ENCODE measurements at places on chromosomes 1 and 21.

- DNase-seq, result no peak
Observed at GRCh38 chr1:50700214-50700613, 259.9 kb downstream of the FAF1 start.

DNA sequence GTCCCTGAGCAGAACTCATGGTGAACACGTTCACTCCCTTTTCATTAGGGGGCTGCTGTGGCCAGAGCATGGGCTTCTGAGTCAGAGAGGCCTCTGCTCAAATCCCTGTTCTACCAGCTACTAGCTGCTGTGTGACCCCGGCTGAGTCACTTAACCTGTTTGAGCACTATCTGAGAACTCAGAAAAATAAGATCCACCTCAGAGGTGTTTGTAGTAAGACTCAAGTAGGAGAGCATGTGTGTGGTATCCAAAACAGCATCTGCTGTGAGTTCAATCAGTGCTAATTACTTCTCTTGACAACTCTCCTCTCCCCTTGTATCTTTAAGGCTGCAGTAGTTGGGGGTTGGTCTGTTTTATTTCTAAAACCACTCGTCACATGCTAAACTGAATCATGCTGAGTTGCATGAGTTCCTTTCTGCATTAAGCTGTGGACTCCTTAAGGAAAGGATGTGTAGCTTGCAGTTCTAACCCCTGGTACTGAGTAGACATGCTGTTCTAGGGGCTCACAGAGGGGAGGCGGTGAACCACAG is 39.7 kb upstream of the JUN start:
- DNase-seq, result no peak

- no peak for DNase-seq
Observed at GRCh38 chr1:32068957-32069588, 3.7 kb upstream of the TMEM39B start.

DNA sequence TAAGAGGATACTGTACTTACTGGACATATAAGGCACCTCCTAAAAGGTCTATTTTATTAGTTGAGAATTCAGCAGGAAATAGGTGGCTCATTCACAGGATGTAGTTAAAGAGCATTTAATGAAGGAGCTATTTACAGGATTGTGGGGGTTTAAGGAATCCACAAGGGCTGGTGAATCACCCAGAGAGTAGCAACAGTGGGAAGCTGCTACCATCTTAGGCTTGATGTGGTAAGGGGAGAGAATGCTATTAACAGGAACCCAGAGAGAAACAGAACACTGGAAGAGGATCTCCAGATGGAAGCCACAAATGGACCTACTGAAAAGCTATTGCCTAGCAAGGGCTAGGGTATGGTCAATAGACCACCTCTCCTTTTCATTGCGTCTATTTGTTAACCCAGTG is 52.0 kb upstream of the COL11A1 start:
- no peak for DNase-seq

DNA sequence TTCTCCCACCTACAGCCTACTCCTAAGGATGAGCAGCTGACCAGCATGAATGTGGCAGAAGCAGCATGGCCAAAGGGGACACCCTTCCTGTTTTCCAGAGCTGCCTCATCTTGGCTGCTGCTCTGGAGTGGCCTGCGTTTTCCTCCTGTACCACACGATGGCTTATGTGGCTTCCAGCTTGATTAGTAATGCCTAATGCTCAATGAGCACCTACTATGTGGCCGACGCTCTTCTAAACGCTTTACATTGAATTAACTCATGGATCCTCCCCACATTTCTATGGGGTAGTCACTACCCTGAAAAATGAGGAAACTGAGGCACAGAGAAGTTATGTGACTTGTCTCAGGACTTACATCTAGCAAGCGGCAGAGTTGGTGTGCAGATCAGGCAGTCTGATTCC is 18.0 kb upstream of the SDHB start:
- DNase-seq, result no peak

- no peak for DNase-seq
Observed at GRCh38 chr21:45747802-45748445, 104.4 kb downstream of the PCBP3 start.
